ENCODE measurements at places on chromosomes 7 and 10.

DNA sequence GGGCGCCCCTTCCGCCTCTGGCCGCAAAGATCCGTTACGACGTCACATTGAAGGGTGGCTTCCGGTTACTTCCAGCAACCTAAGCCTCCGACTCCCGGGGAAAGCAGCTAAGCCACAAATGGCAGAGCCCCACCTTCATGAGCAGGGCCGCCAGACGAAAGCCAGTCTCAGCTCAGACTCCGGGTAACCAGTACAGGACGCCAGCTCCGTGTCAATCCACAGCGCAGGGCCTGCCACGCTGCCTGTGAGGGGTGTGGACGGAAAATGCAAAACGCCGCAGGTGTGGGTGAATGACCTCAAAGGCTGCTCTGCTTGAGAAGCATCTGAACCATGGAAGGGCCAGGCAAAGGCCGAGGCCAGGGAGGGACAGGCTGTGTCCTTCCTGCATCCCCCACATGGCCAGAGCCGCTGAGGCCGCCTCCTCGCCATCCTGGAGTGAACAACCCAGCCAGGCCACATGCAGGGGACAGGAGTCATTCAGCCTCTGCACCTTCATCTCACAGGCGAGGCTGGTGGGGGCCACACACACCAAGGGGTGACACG lies 53.5 kb upstream of the PPP2R2D start:
- DNase-seq: no peak

DNA sequence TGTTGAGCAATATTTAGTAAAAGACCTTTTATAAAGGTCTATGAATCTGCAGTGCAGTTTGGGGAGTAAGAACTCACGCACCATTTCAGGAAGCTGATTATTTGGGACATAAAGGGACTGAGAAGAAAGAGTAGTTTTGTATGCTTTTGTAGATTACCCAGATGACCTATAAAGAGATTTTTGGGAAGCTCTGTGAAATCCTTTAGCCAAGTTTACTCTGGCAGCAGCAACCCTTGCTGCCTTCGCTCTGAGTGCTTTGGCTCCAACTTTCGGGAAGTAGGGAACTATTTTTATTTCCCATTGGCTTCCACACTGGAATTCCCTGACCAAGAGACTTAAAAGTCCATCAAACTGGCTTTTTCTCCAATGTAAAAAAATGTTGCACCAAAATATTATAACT lies 1110.1 kb upstream of the PHF14 start:
- no peak for DNase-seq

DNA sequence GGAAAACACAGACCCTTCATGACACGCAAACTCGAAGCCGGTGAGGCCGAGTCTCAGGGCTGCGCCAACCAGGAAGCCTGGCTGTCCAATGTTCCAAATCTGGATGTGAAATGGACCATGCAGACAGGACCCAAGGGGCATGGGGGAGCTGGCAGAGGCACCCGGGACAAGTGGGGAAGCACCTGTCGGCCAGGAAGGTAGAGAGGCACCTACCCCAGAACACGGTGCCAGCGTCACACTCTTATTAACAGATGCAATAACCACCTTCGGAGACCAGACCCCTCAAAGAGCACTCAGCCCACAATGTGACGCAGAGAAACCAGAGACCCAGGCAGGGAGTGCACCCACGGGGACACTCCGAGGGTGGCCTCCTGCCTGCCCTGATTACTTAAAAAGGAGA lies 88.3 kb upstream of the PDGFA start:
- no peak for DNase-seq

GRCh38 chr10:89073719-89074118 lies 83.1 kb downstream of the FAS start:
- DNase-seq: no peak

GRCh38 chr10:123507298-123507697 lies 158.9 kb upstream of the GPR26 start:
- DNase-seq: no peak

- DNase-seq: no peak
Measured at GRCh38 chr7:112160771-112161150, 45.4 kb downstream of the DOCK4 start.

DNA sequence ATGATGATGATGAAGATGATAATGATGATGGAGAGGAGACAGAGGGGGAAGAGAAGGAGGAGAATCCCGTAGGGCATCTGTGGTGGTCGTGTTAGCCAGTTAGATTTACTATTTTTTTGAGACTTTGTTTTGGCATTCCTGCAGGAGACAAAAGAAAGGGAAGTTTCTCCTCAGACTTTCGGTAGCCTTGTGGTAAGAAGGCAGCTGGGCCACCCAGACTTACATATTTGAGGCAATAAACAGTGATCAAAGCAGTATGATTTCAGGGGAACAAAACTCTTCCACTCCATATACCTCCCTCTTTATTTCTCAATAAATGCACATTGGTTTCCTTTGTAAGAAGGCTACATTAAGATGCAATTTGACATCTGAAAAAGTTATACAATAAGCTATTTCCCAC lies 32.4 kb upstream of the BICC1 start:
- DNase-seq: no peak

GRCh38 chr10:120671491-120671890 lies 179.7 kb upstream of the WDR11 start:
- no peak for DNase-seq

DNA sequence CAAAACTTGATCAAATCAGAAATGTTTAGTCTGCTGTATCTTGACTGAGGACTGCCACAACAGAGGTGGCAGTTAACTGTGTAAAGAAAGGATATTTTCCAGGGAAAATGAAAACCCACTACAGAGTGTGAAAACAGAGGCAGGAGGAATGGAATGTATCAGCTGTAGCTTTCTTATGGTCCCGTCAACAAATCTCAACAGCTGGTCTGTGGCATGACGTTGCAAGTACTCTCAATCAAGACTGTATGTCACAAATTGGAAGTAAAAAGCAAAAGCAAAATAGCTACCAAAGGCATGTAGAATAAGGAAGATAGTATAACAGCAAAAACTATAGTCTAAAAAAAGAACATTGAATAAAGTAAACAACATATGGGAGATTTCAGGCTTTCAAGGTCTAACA lies 123.5 kb downstream of the KMT2C start:
- no peak for DNase-seq

DNA sequence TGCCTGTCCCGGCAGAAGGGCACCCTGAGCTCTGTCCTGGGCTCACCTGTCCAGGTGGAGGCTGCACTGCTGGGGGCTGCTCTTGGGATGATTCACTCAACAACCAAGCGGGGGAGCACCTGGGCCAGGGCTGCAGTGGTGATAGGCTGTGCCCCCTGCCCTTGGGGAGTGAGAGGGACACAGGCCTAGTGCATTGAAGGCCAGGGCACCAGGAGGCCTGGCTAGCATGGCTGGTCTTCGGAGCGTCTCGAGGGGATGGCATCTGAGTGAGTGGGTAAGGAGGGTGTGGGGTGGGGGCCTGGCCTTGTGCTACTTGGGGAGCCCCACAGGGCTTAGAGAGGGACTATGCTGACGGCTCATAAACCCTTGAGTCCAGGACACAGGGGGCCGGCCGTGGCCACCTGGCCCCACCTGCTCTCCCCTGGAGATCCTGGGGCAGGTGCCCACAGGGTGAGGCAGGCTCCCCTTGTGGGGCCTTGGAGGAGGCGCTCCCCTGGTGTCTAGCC lies 3.1 kb downstream of the PWWP2B start:
- DNase-seq: no peak

GRCh38 chr7:25926451-25926850 lies 225.5 kb upstream of the NFE2L3 start:
- no peak for DNase-seq

- no peak for DNase-seq
Measured at GRCh38 chr7:20831956-20832355, 45.3 kb upstream of the SP8 start.

GRCh38 chr7:22447762-22448161 lies 52.2 kb downstream of the STEAP1B start:
- peak; percentile 45 for DNase-seq

DNA sequence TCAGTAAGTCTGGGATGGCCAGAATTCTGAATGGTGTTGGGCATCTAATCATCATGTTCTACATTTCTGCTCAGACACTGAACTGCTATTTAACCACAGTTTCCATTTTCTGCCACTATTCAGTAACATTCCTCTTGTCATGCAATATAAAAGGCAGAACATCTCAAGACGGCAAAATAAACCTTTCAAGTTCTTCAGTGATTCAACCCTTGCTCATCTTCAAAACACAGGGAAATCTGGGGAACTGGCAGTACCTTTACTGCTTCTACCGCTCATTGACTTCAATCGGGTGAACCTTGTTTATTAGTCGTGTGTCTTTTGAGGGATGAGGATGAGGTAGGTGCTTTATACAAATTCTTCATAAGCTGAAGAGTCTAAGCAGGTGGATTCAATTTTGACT lies 184.7 kb upstream of the ANK3 start:
- DNase-seq: no peak

GRCh38 chr7:75650681-75651080 lies 88.1 kb downstream of the HIP1 start:
- no peak for DNase-seq

GRCh38 chr7:3043544-3044371 lies at the start of gene CARD11:
Gene CARD11, minus strand, starts transcription at chr7:3043867. Its CDS starts 85,361 bp downstream, at chr7:2958506.
- no peak for DNase-seq

- DNase-seq: no peak
Measured at GRCh38 chr7:50856806-50857205, 74.1 kb upstream of the GRB10 start.

DNA sequence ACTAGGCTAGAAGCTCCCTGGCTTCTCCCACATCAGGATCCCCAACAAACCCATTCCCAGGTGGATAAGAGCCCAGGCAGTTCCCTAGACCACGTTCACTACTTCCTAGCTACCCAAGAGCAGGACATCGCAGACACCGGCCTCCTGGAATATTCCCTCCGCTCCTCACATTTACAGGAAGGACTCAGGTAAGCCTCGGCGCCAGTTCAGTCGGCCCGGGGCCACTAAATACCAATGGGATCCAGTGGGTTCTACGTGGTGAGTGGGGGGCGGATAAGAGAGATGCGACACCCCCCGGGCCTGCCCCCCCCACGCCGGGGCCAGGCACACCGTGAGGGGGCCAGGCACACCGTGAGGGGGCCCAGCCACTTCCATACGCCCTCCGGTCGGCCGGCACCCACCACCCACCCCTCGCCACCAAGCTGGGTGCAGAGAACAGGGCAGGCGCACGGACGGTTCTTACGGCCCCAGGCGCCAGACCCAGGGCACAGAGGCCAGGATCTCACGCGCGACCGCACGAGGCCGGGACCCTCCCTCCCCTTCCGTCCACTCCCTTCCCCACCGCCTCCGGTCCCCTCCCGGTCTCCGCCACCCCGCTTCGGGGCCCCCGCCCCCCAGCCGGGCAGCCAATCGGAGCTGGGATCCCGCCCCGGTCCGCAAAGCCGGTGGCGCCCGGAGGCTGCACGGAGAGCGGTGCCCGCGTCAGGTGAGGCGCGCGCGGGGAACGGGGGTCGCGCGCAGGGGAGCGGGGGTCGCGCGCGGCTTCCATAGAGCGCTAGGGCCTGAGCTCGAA lies at the start of gene BLVRA:
Gene BLVRA, plus strand, starts transcription at position 652 of the 793 bp plus-strand sequence. CDS start 12,479 bp downstream, outside the sequence.
- no peak for DNase-seq

DNA sequence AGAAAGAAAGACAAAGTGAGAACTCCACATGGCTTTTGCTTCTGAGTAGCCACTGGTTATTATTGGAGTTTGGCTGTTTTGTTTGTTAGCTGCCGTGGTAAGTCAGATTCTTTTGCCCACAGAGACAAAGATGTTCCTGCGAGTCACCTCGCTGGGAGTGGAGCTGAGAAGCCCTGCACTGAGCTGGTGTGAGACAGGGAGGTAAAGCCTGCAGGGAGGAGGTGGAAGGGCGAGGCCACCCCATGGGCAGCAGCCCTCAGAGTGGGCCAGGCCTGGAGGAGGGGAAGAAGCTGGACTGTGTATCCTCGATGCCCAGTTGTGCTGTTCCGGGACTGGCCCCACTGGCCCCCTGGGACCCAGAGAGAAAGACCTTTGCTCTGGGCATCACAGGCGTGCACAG lies 14.3 kb upstream of the NOM1 start:
- DNase-seq: no peak

- no peak for DNase-seq
Measured at GRCh38 chr7:77223261-77223660, 23.6 kb upstream of the FGL2 start.

DNA sequence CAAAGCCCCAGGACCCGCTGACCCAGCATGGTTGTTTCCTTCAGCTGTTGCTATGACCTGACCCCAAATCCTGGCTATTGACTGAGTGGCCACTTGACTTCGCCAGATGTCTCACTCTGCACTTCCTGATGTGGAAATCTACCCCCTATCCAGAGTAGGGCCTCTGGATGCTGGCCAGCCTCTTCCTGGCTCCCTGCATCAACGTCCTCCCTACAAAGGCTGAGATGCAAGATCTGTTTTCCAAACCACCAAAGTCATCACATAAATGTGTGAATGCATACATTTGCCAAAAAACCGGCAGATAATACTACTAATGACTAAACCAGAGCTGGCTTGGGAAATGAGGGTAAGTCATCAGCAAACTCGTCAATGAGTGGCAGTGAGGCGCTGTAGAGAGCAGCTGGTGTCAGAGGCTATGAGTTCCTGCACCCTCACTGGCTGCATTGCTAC lies 70.4 kb downstream of the PYROXD2 start:
- DNase-seq: no peak

- no peak for DNase-seq
Measured at GRCh38 chr7:2958416-2959102, 85.1 kb downstream of the CARD11 start.

DNA sequence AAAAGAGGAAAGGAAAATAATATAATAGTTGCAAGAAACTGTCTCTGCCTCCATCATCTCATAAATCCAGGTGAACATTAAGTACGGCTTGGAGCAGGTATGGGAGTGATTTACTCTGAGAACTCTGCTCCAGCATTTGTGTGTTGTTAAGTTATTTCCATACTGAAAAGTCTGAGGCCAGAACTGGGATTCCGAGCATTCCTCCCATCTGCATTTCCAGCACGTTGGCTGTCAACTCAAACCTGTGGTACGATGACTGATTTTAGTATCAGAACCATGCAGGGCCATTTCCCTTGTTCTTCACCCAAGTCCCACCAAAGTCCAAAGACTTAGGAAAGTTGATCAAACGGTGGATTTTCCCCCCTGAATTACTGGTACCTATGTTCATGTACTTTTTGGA lies 104.9 kb downstream of the CREB5 start:
- DNase-seq: no peak

All from NCI-H2081 treated with DMSO at 0.1 percent for 48 hours (cell line).